Glutamatergic neuron (in vitro differentiated cells): ENCODE measurements at places on chromosomes 7 and 10. TPM values are rescaled to one million over a fixed set of nuclear protein-coding genes. Genes with fewer than 3 reads are reported as not detected.
A peak's percentile ranks its signal among the peaks of the same experiment; 100 is the strongest.

Gene C7orf57
- total RNA-seq: not detected

Gene PAPOLB
- total RNA-seq: 1.2 TPM

Gene NKX2-3
- total RNA-seq: not detected

Gene PRLHR
- total RNA-seq: 0.22 TPM

Gene MPP7
- total RNA-seq: 19.0 TPM

Gene SPAM1
- not detected for total RNA-seq

Gene ASB15
- total RNA-seq: not detected

Gene CYP3A4
- not detected for total RNA-seq

Gene PKD2L1
- total RNA-seq: 0.44 TPM

Gene A1CF
- total RNA-seq: not detected

Gene LFNG
- 75.5 TPM for total RNA-seq

Gene PRR15
- not detected for total RNA-seq

Gene EN2
- 0.20 TPM for total RNA-seq

GRCh38 chr10:29982997-29983648 is 76.3 kb downstream of the JCAD start:
- no peaks in the 10 kb centered on the region for H3K4me1 ChIP-seq
- no peak overlapping the region for H3K4me3 ChIP-seq
- DNase-seq: no peak
- peaks cover 13% of the 10 kb centered on the region for H3K36me3 ChIP-seq
- no peaks in the 10 kb centered on the region for H3K27me3 ChIP-seq

- H3K27ac ChIP-seq: no peak overlapping the region
- H3K4me3 ChIP-seq: no peak overlapping the region
- DNase-seq: no peak
- no peaks in the 10 kb centered on the region for H3K36me3 ChIP-seq
- no peaks in the 10 kb centered on the region for H3K27me3 ChIP-seq
These were observed 47.8 kb downstream of the BZW2 start for GRCh38 chr7:16693601-16694318.

GRCh38 chr7:137928626-137929025 is 73.3 kb downstream of the CREB3L2 start:
- H3K27ac ChIP-seq: no peak overlapping the region
- no peak for DNase-seq
- peaks cover 15% of the 10 kb centered on the region for H3K4me1 ChIP-seq
- H3K36me3 ChIP-seq: peaks cover 5% of the 10 kb centered on the region

DNA sequence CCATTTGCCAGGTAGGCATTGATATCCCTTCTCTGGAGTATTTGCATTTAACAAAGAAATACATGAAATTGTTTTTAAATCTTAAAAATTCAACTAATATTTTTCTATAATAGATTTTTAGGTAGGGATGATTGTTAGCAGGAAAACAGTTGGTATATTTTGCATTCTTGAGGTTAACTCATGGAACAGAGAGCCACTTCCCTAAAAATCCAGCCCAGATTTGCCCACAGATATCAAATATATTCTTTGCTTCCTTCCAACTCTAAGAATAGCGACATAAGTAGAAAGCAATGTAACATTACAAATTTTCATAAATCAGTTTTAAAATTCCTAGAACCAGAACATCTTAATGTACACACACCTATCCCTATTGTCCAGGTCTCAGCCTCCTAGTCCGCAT is 45.0 kb upstream of the ANLN start:
- H3K4me3 ChIP-seq: no peak overlapping the region
- no peaks in the 10 kb centered on the region for H3K4me1 ChIP-seq
- DNase-seq: no peak
- H3K27ac ChIP-seq: no peak overlapping the region
- H3K27me3 ChIP-seq: peaks cover 2% of the 10 kb centered on the region

- no peak overlapping the region for H3K4me3 ChIP-seq
- no peaks in the 10 kb centered on the region for H3K36me3 ChIP-seq
- peaks cover 2% of the 10 kb centered on the region for H3K4me1 ChIP-seq
- no peak for DNase-seq
- peaks cover 2% of the 10 kb centered on the region for H3K27me3 ChIP-seq
These were observed 35.9 kb downstream of the FZD1 start for GRCh38 chr7:91299952-91300775.

DNA sequence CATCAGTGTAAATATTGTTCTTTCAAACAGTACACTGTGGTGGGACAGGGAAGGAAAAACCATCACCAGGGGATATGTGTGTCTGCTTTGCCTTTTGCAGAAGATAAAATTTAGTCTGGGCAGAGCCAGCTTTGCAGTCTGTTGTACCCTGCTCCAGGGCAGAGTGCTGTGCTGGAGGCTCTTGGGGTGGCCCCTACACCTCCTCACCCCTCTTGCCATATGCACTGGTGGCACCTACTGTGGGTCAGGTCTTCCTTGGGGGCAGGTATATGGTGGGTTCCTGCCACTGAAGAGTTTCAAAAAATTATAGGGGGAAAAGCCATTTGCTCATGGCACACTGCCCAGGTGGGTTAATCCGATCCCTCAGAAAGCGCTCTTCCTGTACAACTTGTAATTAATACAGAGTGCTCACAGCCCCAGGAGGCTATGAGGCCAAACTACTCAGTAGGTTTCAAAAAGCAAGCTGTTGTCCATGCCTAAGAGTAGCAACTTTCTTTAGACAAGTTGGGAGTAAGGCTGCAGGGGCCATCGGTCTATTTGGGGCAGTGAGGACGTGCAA is 112.7 kb upstream of the BMPER start:
- no peak overlapping the region for H3K27ac ChIP-seq
- peaks cover 11% of the 10 kb centered on the region for H3K36me3 ChIP-seq
- H3K27me3 ChIP-seq: peaks cover 2% of the 10 kb centered on the region
- peaks cover 6% of the 10 kb centered on the region for H3K4me1 ChIP-seq

DNA sequence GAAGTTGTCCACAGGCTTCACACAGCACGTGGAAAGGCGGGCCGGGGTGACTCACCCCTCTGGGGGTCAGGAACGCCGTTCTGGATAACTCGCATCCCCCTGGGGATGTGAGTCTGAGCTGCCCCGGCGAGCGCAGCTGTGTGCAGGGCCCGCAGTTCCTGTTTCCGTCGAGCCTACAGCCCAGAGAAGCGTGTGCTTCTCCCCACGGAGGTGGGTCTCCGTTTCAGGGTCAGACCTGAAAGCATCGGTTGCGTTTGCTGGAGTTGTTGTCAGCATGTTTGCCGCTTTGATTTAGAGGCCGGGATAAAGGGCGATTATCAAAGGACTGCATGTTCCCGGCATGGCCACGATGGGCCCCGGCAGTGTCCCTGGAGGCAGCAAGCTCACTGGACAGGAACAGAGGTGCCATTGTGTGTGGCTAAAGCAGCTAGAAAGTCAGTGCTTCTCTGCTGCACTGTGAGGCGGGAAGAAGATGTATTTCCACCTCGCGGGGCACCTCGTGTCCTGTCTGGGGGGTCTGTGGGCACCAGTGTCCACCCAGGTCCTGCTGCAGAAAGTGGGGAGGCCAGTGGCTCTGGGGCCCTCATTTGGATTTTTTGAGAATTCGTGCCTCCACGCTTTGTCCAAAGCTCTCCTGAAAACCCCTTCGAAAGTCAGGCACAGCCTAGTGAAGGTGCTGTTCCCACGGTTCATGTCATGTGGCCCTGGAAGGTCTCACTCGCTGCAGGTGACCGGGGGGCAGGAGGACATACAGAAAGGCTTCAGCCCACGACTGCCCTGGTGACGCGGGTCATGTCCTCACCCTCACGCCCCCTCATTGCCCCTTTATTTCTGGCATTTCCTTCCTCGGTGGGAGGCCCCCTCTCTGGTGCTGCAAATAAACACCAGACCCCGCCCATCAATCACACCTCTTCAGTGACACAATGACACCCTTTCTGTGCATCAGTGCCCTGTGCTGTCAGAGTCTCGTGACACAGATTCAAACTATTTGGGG is 27.4 kb upstream of the GDI2 start:
- H3K36me3 ChIP-seq: no peaks in the 10 kb centered on the region
- peak; percentile 23 for DNase-seq
- peaks cover 4% of the 10 kb centered on the region for H3K4me1 ChIP-seq
- H3K27me3 ChIP-seq: peaks cover 4% of the 10 kb centered on the region
- no peak overlapping the region for H3K27ac ChIP-seq

GRCh38 chr10:105857268-105858264 is 1216.5 kb downstream of the SORCS3 start:
- H3K27me3 ChIP-seq: no peaks in the 10 kb centered on the region
- H3K4me1 ChIP-seq: no peaks in the 10 kb centered on the region
- DNase-seq: no peak
- no peak overlapping the region for H3K27ac ChIP-seq
- no peak overlapping the region for H3K4me3 ChIP-seq
- no peaks in the 10 kb centered on the region for H3K36me3 ChIP-seq

DNA sequence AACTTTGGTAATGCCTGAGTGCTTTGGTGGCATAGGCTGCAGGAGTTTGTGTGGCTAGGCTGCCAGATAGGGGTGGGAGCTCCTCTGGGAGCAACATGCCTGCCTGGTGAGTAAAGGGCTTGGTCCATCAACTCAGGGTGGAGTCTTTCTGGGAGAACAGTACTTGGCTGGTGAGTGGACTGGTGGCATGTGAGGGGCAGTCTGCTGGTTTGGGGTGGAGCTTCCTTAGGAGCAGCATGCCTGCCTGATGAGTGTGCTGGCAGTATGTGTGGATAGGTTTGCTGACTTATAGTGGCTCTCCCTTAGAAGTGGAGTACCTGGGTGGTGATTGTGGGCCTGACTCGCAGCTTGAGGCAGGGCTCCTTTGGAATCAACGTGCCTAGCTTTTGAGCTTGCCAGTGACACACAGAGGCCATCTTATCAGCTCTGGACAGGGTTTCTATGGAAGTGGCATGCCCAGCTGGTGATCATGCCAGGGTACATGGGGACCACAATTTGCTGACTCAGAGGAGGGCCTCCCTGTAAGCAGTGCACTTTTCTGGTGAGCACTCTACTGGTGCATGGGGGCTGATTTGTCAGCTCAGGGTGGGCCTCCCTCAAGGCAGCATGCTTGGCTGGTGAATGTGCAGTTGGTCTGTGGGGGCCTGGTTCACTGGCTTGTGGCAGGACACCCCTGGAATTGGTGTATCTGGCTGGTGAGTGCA is 35.0 kb upstream of the SRI start:
- H3K27me3 ChIP-seq: no peaks in the 10 kb centered on the region
- no peak for DNase-seq
- H3K36me3 ChIP-seq: peaks cover 17% of the 10 kb centered on the region
- H3K4me1 ChIP-seq: no peaks in the 10 kb centered on the region

GRCh38 chr10:94013331-94013760 is 19.6 kb downstream of the PLCE1 start:
- no peaks in the 10 kb centered on the region for H3K4me1 ChIP-seq
- DNase-seq: no peak
- H3K27ac ChIP-seq: no peak overlapping the region
- no peaks in the 10 kb centered on the region for H3K27me3 ChIP-seq
- no peak overlapping the region for H3K4me3 ChIP-seq

GRCh38 chr10:4384245-4384644 is 441.8 kb upstream of the AKR1E2 start:
- no peak overlapping the region for H3K27ac ChIP-seq
- H3K36me3 ChIP-seq: no peaks in the 10 kb centered on the region
- no peaks in the 10 kb centered on the region for H3K4me1 ChIP-seq

DNA sequence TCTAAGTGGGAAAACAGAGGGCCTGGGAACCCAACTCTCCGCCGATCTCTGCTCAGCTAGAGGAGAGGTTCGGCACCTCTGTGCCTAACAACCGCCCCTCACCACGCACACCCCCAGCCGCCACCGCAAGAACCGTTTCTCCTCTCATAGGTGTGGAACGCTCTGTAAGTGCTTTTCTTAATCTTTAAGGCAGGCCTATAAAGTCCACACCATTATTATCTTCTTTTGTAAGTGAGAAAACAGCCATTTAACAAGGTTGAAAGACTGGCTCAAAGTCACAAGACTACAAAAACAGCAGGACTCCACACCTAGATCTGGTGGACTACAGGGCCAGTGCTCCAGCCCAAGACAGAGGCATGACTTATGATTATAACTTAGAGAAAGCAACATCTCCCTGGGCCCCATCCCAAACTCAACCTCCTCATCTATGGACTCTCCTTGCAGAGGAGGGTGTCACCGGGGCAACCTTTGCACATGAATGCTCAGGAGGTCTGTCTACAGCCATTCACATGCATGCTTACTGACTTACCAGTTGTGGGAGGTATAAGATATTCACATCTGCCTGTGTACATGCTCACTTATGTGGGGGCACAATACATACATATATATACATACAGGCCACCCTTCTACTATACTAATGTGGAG is 7.9 kb upstream of the NKX2-3 start:
- no peak overlapping the region for H3K4me3 ChIP-seq
- no peak overlapping the region for H3K27ac ChIP-seq
- no peaks in the 10 kb centered on the region for H3K36me3 ChIP-seq
- DNase-seq: no peak

- H3K27me3 ChIP-seq: peaks cover 9% of the 10 kb centered on the region
- no peak for DNase-seq
- peak overlapping the region; percentile 81 for H3K4me3 ChIP-seq
- H3K27ac ChIP-seq: peak overlapping the region; percentile 87
These were observed 412 bp upstream of the PPIA start for GRCh38 chr7:44796034-44796503.

DNA sequence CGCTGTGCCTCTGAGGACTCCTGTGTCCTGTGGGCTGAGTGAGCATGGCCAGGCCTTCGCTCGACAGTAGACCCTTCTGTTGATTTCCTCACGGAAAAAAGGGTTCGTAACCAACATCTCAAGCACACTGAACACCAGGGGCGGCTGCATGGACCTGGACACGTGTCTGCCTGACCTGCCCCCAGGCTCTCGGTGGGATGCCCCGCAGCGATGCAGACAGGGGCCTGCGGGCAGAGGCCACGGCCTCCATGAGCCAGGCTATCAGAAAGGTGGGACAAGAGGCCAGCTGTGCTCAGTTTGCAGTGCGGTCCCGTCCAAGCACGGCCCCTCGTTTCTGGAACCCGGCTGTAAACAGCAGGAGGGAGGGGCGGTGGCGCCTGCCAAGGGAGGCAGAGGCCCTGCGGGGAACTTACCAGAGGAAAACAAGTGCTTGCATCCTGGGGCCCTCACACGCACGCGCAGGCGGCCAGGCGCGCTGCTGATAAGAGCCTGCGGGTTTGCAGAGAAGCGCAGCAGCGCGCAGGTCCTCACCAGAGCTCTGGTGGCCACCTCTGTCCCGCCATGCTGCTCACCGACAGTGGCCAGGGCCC is 10.6 kb downstream of the GPR146 start:
- peaks cover 14% of the 10 kb centered on the region for H3K4me1 ChIP-seq
- H3K4me3 ChIP-seq: no peak overlapping the region
- DNase-seq: no peak
- peaks cover 9% of the 10 kb centered on the region for H3K27me3 ChIP-seq
- no peaks in the 10 kb centered on the region for H3K36me3 ChIP-seq

GRCh38 chr10:51297438-51297837 is 223.2 kb downstream of the PRKG1 start:
- no peak overlapping the region for H3K27ac ChIP-seq
- no peak for DNase-seq
- peaks cover 7% of the 10 kb centered on the region for H3K4me1 ChIP-seq
- no peaks in the 10 kb centered on the region for H3K27me3 ChIP-seq

- peaks cover 1% of the 10 kb centered on the region for H3K27me3 ChIP-seq
- H3K36me3 ChIP-seq: no peaks in the 10 kb centered on the region
- no peak overlapping the region for H3K27ac ChIP-seq
These were observed 70.5 kb downstream of the ADCYAP1R1 start for GRCh38 chr7:31122649-31123058.

GRCh38 chr10:14200698-14201544 is 129.8 kb downstream of the FRMD4A start:
- no peak overlapping the region for H3K27ac ChIP-seq
- peaks cover 2% of the 10 kb centered on the region for H3K4me1 ChIP-seq
- DNase-seq: peak; percentile 62
- no peak overlapping the region for H3K4me3 ChIP-seq

- H3K27ac ChIP-seq: no peak overlapping the region
These were observed 13.7 kb upstream of the CHST15 start for GRCh38 chr10:124107072-124107471.

GRCh38 chr7:127578036-127578684 is 7.2 kb downstream of the GCC1 start:
- H3K36me3 ChIP-seq: peaks cover 5% of the 10 kb centered on the region
- H3K4me3 ChIP-seq: no peak overlapping the region
- peaks cover 3% of the 10 kb centered on the region for H3K4me1 ChIP-seq
- no peak for DNase-seq
- H3K27me3 ChIP-seq: no peaks in the 10 kb centered on the region
- H3K27ac ChIP-seq: no peak overlapping the region
